Cardiac fibroblast (primary cell): ENCODE measurements at places on chromosomes 16 and 17.

GRCh38 chr17:81241648-81242420, 2.7 kb downstream of the NDUFAF8 start:
- DNase-seq: peak; percentile 49

- no peak for DNase-seq
Measured at GRCh38 chr16:88543230-88543813, 26.9 kb upstream of the ZC3H18 start.

GRCh38 chr16:6827931-6828330, 504.7 kb upstream of the RBFOX1 start:
- DNase-seq: no peak

- DNase-seq: no peak
Measured at GRCh38 chr17:78763561-78763960, 18.5 kb downstream of the CYTH1 start.

GRCh38 chr17:45702666-45703266, 81.4 kb upstream of the CRHR1 start:
- peak; percentile 30 for DNase-seq

DNA sequence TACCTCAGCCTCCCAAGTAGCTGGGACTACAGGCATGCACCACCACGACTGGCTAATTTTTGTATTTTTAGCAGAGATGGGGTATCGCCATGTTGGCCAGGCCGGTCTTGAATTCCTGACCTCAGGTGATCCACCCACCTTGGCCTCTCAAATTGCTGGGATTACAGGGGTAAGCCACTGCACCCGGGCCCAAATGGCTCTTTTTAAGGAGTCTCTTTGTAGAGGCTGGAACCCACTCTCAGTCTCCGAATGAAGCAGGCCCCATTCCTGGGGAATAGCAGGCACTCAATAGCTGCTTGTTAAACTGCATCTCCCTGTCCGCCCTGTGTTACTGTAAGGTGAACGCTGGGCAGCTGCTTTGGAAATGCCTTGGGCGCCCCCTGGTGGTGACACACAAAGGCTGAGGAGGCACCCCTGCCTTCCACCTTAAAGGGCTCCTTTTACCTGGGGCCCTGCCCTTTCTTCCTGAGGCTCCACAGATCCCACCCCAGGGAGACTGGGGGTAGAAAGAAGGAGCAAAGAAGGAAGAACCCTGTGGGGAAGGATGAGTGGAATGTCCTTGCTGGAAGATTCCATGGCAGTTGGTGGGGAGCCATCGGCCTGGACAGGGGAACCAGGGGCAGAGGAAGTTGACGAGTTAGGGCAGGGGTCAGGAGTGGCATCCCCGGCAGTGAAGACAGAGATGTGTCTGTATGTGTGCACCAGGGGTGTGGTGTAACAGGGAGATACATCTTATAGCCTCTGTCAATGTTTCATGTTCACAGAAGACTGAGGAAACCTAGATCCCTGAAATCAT, 6.1 kb upstream of the SP2 start:
- peak; percentile 88 for DNase-seq

GRCh38 chr17:42111871-42112551, 503 bp downstream of the DHX58 start:
- peak; percentile 41 for DNase-seq

DNA sequence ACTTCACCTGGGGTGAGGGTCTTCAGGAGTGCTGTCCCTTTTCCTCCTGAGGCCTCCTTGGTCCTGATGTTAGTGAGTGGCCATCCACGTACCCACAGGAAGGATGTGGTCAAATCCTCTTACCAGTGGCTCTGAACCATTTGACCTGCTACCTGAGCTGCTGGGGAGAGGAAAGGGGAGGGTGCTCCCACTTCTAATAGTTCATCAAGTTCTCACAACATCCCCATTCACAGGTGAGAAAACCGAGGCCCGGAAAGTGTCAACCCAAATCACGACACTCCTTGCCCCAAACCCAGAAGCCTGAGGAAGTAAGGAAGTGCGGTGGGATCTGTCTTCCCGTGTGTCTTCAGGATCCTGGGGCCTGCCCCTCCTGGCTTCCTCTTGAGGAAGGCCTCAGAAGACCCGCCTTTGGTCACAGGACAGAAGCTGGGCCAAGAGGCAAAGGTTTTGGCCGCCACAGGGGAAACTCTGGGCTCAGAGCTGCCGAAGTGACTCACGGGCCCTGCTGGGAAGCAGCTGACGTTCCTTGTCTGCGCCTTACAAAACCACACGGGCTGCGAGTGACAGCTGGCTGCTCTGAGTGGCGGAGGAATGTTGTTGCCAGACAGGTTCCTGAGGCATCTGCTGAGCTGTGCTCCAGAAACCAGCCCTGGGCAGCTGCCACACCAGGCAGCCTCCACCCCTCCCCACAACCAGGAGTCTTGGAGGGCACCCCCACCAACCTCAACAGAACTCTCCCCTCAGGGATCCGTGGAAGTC, 13.9 kb upstream of the KIFC3 start:
- DNase-seq: peak; percentile 92

DNA sequence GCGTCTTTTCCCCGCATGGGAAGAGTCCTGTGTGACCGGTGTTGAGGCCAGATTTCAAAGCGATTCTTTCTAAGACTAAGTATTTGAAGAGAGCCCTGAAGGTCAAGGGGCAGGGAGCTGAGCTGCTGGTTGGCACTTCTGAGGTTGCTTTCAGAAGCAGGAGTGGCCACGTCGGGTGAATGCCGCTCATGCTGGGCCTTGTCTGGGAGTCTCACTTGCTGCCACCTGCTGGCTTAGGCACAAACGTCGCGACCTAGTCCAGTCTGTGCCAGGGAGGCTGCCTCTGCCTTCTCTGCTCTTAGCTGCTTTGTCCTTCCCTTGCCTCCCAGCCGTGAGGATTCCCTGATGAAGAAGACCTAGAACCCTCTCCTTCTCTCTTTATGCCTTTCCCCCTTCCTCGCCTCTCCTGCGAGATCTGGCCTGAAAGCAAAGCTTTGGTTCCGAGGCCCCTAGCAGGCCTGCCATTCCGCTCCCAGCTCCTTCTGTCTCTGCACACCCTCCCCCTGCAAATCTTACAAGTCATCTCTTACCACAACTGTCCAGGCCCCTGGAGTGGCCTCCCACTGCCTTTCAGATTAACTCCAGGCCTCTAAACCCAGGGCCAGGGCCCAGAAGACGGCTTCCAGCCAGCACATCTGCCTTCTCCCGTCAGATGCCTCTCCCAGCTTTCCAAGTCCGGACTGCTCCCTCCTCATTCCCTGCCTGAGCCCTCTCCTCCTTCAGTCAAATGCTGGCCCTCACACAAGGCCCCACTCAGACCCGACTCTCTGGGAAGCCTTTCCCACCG, 11.4 kb downstream of the CTNS start:
- peak; percentile 67 for DNase-seq

DNA sequence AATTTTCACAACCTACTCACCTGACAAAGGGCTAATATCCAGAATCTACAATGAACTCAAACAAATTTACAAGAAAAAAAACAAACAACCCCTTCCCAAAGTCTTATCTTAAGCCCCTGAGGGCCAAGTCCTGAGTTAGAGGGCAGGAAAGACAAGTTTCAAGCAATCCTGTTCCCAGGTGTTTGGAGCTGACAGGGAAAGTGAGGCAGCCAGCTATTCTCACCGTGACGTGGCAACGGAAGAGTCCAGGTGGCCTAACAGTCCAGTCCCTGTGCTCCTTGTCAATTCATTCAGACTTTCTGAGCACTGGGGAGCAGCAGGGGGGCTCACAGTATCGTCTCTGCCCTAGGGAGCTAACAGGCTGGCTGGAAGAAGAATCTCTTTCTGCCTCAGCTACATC, 89.7 kb upstream of the RCVRN start:
- DNase-seq: no peak

- no peak for DNase-seq
Measured at GRCh38 chr17:78340183-78340955, 19.5 kb downstream of the SOCS3 start.
